Right hindlimb (tissue), 1 donor: ENCODE measurements at places on chromosomes 12 and 14.

DNA sequence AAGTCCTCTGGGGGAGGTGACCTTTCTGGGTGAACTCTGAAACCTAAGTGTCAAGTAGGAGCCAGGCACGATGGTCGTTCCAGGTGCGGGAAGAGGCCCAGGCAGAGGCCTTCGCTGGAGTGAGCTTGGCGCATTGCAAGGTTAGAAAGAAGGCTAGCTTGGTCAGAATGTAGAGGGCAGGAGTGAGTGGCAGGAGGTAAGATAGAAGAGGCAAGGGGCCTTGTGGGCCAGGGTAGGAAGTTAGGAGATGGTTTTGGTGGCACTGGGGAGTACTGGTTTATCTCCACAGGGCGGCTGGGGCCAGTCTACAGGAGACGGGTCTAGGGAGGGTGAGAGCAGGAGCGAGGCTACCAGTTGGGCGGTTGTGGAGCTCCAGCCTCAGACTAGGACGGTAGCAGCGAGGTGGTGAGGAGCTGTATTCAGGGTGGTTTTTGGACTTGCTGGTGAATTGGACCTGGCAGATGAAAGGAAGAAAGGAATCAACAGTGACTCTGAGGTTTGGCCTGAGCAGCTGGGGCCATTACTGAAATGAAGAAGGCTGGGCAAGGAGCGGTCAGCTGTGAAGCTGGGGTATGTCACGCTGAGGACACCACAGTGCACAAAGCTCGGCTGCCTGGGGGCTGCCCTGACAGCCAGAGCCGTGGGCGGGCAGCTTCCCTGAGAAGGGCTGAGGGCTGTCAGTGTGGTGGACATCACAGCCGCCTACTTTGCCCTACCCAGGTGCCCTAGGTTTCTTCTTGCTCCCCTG, 9.0 kb downstream of the MLXIP start:
- no peak for DNase-seq

- DNase-seq: peak; percentile 23
Observed at GRCh38 chr12:16606991-16607390, 1.0 kb upstream of the LMO3 start.

GRCh38 chr12:104886418-104887401, 71.4 kb downstream of the SLC41A2 start:
- no peak for DNase-seq

DNA sequence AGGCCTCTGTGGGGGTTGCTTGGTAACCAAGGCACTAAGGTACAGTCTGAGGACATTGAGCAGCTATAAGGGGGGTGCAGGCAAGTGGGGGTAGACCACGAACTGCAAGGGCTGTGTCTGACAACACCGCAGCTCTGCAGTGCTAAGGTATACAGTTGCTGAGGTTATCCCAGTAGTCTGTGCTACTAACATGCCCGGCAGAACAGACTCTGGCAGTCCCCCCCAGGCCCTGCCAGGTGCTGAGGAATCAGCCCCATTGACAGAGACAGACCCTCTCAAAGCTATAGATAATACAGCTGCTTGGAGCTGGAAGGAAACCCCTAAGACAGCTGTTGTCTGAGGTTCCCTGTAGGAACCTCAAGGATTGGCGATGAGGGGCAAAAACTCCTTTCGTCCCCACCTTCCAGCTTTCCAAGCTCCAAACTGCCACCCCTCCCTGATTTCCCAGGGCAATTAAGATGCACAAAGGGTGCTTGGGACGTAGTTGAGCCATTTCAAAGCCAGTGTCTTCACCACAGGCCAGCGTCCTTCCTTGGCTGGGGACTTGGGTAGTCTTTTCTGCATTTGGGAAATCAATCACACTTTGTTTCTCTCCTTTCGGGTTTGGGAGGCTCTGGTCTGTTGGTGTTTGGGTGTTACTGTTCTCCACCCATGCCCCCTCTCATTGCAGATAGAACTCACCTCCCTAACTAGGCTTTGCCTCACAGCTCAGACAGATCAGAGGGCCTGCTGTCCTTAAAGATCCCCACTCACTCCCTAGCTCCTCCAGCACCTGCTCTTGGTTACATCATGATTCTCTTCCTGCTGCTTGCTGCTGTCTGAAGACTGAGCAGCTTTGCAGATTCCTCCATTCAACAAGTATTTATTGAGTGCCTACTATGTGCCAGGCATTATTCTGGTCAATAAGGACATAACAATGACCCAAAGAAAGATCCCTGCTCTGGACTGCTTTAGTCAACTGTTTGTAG, 2.0 kb upstream of the MYH7 start:
- no peak for DNase-seq

GRCh38 chr12:2300168-2300567, 247.4 kb downstream of the CACNA1C start:
- peak; percentile 7 for DNase-seq

- no peak for DNase-seq
Observed at GRCh38 chr12:8849876-8850275, 27.5 kb downstream of the A2ML1 start.

DNA sequence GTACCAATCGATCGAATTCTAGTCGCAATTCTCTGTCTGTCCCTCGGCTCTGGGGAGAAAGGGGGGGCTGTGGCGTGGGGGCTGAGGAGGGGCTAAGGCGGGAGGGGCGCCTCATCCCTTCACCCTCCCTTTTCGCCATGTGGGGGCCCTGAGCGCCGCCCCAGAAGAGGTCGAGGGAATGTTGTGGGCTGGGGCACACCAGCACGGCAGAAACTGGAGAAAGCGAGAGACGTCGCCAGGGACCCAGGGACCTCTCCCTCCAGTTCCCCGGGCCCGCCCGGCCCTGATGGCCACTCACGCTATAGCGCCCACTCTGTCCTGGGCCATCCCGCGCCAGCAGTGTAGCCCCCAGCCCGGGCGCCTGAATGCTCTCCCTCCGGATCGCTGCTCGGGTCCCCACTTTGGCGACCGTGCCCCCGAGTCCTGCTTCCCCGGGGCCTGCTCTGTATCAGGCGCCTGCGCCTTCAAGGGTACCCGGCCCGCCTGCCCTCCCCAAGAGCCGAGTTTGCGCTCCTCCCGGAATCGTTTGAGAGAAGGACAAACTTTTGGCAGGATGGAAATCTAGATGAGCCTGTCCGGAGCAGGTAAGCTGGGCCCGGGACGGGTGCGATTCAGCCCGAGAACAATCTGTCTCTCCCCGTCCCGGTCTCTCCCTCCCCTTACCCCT, 62.6 kb downstream of the SMUG1 start:
- DNase-seq: peak; percentile 70

GRCh38 chr14:45060551-45060950, 23.4 kb upstream of the PRPF39 start:
- DNase-seq: no peak

- no peak for DNase-seq
Observed at GRCh38 chr12:26740348-26740747, 92.6 kb downstream of the ITPR2 start.

DNA sequence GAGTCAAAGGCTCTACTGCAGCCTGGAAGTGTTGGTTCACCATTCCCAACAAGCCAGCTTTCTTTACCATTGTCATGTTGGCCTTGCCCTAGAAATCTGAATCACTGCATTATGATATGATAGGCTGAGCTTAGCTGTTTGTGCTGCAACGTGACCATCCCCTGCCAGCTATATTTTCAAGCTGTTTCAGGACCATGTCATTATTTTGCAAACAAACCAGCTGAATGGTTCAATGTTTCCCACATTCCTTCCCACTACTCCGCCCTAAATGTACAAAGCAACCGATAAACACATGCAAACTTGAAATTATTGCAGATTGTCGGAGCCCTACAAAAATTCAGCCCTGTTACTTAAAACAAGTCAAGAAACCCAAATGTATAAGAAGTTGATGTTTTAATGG, 136.1 kb downstream of the KICS2 start:
- no peak for DNase-seq

DNA sequence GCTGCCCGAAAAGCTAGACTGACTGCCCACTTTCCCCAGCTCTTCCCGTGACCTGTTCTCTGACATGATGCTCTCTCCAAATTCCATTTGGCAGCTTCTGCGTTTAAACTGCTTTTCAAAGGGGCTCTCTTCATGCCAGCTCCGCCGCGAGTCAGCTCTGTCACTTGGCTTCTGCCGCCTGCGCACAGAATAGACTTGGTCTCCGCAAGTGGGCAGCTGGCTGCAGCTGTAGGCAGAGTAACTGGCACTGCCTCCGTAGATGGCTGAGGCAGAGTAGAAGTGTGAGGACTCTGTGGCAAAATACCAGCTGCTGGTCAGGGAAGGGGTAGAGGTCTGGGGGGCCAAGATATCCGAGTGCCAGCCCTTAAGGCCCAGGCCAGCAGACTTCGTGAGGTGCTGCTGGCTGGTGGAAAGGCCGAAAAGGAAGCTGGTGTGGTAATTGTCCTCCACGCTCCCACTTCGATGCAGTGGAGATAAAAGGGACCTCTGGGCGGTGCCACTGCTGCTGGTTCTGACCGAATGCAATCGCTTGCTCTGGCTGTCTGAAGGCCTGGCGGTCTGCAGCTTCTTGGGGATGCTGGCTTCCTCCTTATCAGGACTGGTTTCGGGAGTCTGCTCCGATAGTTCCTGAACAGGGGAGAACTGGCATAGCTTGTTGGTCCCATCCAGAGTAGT, 85.7 kb downstream of the DUSP16 start:
- DNase-seq: peak; percentile 76

GRCh38 chr12:9606247-9606646, 1.5 kb downstream of the KLRB1 start:
- DNase-seq: no peak

DNA sequence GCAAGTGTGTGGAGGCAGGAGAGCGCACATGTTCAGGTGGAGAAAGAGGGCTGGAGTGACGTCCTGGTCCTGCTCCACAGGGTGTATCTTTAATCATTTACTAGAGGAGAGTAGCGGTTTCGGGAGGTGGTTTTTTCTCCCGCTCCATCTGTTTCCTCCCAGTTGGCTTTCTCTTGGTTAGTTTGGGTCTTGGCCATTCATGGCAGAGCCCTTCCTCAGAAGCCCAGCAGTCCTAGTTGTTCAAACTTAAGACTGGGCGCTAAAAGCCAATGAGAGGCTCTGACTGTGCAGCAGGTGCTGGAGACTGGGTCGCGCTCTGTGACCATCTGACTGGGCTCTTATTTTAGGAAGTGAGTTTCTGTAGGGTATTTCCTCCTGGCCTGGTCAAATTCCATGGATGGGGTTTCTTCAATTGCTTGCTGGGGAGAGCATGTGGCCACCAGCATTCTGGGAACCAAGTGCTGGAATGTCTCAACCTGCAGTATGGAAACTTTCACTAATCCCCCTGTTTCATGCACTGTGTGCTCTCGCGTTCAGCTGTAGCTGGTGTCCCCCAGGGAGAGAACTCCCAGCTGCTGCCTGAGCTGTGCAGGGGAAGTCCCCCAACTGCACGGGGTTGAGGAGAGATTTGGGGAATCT, 27.4 kb upstream of the TSPAN9 start:
- DNase-seq: no peak
